Hepatocyte (in vitro differentiated cells): ENCODE measurements at places on chromosomes 16 and 17.

- peak; percentile 73 for DNase-seq
Observed at GRCh38 chr17:17830740-17831207, 6.0 kb downstream of the SREBF1 start.

- DNase-seq, result no peak
Observed at GRCh38 chr16:5906351-5906750, 808.8 kb upstream of the EEF2KMT start.

GRCh38 chr16:69703638-69704037 is 22.7 kb downstream of the NQO1 start:
- no peak for DNase-seq

DNA sequence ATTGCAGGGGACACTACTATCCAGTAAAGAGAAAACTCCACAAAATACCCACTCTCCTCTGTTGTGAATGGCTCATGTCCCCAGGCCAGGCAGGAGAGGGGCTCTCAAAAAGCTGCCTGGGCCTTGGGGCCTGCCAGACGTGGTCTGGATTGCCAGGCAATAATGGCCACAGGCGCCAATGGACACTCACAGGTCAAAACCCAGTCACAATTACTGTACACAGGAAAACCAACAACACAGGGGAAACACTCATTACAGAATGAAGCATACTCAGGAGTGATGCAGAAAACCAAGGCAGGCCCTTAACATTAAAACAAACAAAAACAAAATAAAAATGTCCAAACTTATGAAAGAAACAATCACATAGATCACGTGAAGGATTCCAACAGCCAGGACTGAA is 35.1 kb upstream of the SREBF1 start:
- no peak for DNase-seq

DNA sequence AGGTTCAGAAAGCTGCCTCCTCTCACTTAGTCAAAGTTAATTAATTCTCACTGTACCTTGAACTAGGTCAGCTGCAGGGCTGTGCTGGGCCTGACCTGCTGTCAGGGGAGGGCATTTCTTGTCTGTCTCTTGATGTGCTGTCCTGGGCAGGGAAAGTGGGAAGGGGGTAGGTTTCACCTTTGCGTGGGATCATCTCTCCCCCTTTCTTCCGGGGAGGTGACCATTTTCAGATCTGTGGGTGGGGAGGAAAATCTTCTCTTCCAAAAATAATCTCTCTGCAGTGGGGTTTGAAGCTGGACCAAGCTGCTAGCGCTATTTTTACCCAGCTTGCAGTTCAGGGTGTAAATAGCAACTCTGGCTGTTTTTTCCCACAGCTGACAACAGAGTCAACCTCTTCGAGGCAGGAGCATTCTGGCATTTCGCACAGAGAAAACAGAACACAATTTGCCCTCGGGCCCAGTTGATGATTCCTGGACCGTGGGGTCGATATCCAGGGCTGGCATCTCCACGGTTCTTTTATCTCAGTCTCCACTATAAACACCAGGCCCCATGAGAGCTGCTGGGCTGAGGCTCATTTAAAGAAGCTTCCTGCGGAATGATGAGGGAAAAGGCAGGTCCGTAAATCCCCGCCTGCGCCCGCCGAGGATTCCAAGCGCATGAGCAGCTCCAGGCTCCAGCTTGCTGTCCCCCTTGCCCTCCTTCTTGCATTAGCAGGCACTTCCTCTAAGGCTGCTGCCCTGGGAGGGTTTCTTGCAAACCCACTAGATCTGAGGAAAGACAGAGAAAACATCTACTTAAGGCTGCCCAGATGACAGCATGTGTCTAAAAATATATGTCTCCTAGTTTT is 93.9 kb downstream of the YPEL2 start:
- DNase-seq, result peak; percentile 64

GRCh38 chr16:9099131-9099625 is 7.7 kb downstream of the HAPSTR1 start:
- no peak for DNase-seq

DNA sequence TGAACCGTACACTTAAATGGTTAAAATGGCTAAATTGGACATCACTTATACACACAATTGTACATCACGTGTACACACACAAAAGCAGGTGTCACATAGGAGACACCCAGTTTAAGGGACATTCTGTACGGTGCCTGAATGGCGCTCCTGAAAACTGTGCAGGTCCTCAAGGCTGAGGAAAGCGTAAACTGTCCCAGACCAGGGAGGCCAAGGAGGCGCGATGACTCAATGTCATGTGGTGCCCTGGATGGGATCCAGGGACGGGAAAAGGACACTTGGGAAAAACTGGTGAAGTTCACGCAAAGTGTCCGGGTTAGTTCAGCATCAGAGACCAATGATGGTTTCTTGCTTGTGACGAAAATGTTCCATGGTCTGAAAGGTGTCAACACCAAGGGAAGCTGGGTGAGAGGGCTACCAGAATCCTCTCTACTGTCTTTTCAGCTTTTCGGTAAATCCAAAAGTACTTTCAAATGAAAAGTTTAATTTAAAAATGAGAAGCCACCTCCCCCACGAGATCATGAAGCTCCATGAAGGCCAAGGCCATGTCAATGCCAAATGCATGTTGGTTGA is 112.2 kb downstream of the CMIP start:
- DNase-seq, result no peak

DNA sequence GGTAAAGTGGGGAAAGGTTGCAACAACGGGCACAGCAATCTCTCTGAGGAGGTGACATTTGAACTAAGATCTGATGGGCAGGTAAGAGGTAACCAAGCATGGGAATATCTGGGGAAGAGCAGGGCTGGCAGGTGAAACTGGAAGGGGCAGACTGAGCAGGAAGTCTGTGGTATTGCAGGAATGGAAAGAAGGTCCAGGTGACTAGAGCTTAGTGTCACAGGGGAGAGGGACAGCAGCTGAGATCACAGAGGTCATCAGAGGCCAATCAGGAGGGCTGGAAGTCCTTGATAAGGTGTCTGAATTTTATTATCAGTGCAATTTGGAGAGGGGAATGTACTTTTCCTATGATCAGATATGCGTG is 73.3 kb upstream of the DHX40 start:
- DNase-seq, result no peak

DNA sequence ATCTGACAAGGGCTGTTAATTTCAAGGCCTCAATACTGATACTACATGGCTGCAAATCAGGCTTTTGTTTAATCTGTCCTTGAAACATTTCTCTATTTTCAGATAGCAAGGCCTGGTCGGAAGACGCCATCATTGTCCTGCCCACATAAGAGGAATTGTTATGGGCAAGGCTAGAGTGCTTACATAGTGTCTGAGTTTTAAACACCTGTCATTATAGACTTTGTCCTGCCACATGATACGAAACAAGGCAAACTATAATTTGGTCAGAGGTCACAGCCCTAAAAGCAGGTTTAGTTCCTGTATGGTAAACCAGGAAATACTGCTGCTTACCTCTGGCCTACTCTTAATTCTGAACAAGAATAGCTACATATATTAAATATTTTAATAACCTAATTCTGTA is 104.4 kb downstream of the SSH2 start:
- DNase-seq, result peak; percentile 50

GRCh38 chr16:30926937-30927788 is 3.8 kb downstream of the FBXL19 start:
- peak; percentile 4 for DNase-seq

DNA sequence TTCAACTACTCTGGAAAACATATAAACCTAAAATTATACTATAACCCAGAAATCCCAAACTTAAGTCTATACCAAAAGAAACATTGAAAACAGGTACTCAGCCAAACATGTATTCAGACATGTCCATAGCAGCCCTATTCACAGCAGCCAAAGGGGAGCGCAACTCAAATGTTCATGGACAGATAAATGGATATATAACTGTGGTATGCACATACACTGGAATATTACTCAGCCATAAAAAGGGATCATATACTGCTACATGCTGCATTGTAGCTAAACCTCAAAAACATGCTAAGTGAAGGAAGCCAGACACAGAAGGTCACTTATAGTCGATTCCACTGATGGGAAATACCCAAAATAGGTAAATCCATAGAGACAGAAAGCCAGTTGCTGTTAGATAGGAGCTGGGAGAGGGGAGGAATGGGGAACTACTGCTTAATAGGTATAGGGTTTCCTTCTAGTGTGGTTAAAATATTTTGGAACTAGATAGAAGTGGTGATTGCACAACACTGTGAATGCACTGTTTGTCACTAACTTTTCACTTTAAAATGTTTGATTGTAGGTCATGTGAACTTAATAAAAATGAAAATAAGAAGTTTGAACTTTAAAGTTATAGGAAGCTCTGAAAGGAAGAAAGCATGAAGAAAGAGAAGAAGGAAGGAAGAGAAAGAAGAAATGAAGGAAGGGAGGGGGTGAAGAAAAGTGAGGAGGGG is 812.3 kb downstream of the CDH11 start:
- no peak for DNase-seq

DNA sequence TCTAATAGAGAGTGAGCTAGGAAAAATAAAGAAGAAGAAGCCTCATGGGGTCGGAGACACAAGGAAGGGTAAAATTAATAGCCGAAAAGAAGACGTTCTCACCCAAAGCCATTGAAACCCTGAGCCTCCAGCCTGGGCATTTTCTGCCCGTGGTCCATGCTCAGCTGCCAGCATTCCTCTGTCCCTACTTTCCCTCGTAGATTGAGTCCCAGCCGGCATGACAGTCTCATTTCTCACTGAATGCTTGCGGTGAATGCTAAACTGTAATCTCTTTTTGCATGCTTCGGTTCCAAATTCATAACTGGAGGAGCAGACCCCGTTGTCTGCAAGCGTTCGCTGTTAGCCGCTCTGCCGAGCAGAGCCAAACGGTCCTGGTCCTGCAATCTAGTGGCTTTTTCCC is 54.0 kb upstream of the COX10 start:
- DNase-seq, result no peak

DNA sequence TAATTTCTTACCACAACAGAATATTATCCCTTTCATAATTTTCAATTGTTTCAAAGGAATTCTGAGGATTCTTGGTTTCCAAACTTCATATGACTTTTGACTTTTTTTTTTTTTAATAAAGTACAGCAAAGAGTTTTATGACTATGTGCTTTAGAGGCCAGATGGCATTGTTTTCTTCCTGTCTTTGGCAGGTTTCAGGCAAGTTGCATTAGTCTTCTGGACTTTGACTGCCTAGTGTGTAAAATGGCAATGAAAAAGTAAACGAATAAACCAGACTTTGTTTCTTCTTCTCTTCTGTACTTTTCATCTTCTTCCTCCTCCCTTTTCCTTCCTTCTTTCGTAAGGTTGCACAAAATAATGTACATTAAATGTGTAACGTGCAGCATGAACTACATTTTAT is 172.6 kb upstream of the RBFOX1 start:
- DNase-seq, result peak; percentile 12

- DNase-seq, result peak; percentile 52
Observed at GRCh38 chr16:88512728-88513696, 57.2 kb upstream of the ZC3H18 start.

GRCh38 chr17:40316571-40317344 is 7.8 kb downstream of the RARA start:
- peak; percentile 88 for DNase-seq

DNA sequence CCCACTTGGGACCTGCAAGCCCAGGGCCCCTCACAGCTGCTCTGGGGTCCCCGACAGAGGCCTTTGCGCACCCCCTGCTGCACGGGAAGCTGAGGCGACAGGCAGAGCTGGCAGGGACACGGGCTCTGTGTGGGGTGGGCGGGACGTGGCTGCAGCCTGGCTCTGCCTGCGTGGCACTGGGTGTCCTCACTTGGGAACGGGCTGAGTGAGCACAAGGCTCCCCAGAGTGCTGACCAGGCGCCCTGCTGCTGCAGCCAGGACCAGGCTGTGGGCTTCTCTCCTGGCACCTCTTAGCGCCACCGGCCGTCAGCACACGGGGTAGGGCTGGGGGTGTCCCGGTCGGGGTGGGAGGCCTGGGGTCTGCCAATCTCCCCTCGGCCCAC is 6.6 kb downstream of the C1QTNF8 start:
- DNase-seq, result no peak

DNA sequence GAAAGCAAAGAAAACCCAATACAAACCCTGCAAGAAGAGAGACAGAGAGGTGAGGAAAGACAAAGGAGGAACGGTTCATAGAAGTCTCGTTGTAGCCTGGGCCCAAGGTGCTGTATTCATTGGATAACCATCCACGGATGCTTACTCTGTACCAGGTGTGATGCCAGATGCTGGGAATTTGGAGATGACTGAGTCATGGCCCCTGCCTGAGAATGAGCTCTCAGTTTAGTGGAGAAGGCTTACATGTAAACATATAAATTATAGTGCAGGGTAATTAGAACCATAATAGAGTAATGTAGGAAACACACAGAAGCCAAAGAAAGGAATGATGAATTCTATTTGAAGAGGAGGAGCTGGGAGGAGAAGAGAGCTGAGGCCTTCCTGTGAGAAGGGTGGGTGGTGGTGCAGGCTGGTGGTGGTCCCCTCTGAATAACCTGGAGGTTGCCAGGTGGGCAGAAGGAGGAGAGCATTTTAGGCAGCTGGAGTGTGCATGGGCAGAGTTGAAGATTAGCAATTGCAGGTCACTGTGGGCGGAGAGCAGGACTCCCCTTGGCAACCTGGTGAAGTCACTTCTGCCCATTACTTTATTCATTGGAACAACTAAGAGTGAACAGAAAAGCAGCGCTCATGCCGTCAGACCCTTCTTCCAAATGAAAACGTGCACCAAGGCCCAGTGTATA is 7.7 kb upstream of the ZG16 start:
- DNase-seq, result no peak

- DNase-seq, result no peak
Observed at GRCh38 chr16:82146957-82147356, 23.1 kb downstream of the MPHOSPH6 start.

DNA sequence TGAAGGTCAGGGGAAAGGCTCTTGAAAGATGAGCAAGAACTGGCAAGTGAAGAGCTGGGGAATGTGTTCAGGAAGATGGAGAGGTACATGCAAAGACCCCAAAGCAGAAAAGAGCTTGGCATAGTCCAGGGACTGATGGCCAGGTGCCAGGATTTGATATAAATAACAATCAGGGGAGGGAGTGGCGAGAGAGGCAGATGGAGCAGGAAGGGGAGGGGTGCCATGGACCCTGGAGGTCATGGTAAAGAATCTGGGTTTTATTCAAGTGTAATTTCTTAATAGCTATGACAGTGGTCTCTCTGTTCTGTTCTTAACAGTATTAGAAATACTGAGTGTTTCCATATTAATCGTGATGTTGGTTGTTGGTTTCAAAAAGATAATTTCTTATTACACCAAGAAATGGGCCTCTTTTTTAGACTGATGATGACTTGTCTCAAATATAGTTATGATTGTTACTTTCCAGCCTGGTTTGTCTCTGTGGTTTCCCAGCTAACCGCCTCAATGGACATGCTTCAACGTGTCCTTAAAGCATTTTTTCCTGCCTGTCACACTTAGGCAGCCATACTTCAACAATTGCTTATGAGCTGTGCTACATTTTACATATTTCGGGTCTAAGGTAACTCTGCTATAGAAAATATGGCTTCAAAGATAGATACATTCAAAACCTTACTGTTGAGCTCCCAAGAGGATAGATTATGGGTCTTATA is 49.4 kb downstream of the MYH10 start:
- no peak for DNase-seq
